Activated gamma-delta T cell treated with anti-CD3 and anti-CD28 coated beads, Interleukin-2, amount 50 U/mL, for 16 hours (primary cell): ENCODE measurements at places on chromosomes 3 and 15.

- no peak for DNase-seq
Observed at GRCh38 chr15:65869954-65870871, 922 bp downstream of the RAB11A start.

DNA sequence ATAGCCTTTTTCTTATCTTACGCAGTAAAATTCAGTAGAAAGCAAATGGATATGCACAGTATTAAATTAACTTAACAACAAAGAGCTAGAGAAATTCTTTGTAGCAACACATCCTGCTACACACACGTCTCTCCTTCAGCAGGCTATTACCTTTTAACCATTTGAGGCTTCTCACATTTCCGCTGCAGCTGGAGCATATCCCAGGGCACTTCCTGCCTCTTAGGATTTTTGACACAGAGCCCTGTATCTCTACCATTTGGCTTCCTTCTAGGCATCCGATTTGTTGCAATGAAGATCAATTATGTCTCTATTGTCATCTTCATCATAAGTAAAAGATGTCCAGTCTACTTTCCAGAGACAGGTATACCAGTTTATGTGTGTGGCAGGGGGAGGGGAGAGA, 292.4 kb upstream of the CBLB start:
- DNase-seq, result no peak

DNA sequence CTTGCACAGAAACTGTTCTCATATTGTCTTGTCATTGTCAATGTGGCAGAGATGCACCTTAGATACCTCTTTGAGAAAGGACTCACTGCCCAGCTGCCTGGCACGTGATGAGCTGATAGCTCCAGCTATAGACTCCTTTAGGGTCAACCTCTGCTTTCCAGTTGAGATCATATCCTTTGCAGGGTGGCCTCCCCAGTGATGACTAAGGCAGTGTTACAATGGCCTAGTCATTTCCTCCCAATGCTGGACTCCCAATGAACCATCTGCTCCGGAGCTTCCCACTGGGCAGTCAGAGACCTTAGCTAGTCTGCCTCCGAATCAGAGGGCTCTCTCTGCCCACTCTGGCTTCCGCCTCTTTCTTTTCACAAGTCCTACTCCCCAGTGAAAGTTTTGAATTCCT, 79.5 kb downstream of the CHRD start:
- DNase-seq, result no peak

DNA sequence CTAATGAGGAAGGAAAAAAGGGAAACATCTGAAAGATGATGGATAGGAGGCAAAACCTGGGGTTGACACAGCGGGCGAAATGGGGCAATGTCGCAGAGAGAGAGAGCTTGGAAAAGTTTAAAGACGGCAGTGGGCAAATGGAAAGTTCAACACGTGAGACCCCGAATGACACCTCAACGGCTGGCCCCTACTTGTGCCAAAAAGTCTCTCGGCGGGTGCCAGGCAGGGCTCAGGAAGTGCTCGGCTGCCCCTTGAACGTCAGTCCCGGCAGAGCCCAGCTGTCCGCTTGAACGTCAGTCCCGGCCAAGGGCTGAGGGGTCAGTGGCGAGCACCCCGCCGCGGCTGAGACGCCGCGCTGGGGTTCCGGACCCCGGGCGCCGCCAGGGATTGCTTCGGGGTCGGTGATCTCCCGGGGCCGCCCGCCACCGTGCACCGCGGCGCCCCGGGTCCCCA, 658 bp downstream of the EOGT start:
- DNase-seq, result no peak

DNA sequence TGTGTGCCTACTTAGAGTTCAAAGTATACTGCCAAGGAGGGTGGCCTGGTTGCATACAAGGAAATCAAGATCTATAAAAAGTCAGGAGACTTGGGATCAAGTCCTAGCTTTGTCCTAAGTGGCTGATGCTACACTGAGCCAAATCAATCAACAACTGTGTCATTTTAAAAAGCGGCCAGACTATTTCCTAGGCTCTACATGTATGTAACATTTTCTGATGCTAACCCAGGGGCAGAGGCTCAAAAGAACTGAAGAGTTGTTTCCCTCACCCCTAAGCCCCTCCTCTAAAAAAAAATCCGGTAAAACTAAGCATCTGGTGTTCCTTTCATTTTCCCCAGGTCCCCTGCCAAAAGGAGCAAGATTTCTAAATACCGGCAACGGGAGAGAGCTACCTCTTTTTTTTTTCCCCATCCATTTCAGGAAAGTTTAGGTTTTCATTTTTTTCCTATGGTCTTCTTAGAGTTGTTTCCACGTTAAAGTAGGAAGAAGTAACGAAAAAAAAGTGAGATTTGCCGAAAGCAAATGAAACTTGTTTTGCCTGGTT, 18.8 kb upstream of the CHD2 start:
- no peak for DNase-seq

- no peak for DNase-seq
Observed at GRCh38 chr15:56207711-56208110, 36.0 kb downstream of the RFX7 start.

DNA sequence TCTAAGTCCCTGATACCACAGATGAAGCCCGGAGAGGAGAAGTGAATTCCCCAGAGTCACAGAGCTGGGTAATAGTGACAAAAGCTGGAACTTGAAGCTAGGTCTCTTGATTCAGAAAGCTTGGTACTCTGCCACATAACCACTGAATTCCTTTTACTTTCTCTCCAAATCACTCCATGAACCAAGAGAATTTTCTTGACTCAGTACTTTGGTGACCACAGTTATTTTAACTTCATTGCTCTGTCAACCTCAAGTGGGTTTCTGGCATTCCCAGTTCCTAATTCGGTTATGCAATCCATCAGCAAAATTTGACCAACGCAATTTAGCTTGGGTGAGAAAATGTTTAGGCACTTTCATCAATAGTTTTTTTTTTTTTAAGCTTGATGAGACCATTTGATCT, 61.0 kb upstream of the PPARG start:
- DNase-seq, result no peak

GRCh38 chr3:108251265-108251664, 29.0 kb upstream of the IFT57 start:
- no peak for DNase-seq

GRCh38 chr3:23262766-23263165, 59.6 kb downstream of the UBE2E2 start:
- DNase-seq, result no peak

GRCh38 chr15:80182611-80183261, 29.9 kb downstream of the FAH start:
- no peak for DNase-seq

DNA sequence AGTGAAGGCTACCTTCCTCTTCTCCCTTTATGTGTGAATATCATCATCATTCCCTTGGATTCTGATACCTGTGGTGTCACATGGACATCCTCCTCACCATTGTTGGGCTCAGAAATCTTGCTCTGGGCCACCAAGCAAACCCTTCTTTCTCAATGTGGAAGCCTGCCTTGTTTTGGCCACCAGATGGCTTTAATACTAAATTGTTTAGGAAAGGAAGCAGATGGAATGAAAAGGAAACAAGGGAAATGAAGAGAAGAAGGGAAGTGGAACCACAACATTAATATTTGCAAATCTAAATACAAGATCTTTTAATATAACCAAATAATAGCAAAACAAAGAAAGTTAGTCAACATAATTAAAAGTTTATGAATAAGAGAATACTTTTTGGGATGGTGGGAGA, 14.0 kb downstream of the FAM227B start:
- no peak for DNase-seq

- no peak for DNase-seq
Observed at GRCh38 chr15:53976844-53977392, 1.3 kb upstream of the UNC13C start.

GRCh38 chr15:90004671-90005070, 3.5 kb downstream of the ZNF710 start:
- DNase-seq, result no peak

DNA sequence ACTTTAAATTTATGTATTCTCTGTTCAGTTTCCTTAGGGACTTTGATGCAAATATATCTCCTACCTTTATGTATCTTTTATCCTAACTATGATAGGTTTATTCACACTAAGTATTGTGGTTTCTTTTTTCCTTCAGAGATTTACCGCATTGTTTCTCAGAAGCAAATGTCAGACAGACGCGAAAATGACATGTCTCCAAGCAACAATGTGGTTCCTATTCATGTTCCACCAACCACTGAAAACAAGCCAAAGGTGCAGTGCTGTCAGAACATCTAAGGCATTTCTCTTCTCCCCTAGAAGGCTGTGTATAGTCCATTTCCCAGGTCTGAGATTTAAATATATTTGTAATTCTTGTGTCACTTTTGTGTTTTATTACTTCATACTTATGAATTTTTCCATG, 18.3 kb downstream of the RAB11A start:
- DNase-seq, result no peak

DNA sequence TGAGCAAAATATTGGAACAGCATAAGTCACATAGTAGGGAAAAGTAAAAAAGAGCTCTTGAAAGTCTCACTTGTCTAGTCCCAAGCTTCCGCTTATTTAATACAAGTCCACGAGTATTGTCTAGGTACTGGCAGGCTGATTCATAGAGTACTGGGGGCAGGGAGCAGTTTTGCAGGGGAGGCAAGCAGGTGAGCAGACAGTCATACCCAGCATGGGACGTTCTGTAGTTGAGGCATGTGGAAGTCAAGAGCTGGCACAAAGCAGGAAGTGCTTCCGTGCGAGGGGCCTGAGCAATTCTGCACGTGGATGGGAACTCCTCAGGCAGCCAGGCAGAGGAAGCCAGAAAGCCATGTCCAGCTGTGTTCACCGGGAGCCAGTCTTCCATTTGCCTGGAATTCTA, 287.6 kb downstream of the EPHB1 start:
- no peak for DNase-seq

DNA sequence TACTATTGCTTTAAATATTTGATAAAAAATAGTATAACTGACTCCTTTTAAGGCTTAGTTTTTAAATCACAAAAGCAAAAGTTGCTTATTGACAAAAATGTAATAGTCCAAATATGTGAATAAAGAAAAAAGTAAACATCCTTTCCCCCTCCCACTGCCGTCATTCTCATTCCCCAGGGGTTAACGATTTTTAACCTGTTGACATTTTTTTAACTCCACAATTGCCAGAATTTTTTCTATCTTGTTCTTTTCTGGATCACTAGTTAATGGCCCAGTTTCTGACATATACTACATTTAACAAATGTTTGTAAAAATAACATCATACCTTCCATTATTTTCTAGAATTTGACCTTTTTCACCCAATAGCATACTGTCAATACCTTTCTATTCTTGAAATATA, 60.6 kb upstream of the TCF12 start:
- DNase-seq, result no peak

DNA sequence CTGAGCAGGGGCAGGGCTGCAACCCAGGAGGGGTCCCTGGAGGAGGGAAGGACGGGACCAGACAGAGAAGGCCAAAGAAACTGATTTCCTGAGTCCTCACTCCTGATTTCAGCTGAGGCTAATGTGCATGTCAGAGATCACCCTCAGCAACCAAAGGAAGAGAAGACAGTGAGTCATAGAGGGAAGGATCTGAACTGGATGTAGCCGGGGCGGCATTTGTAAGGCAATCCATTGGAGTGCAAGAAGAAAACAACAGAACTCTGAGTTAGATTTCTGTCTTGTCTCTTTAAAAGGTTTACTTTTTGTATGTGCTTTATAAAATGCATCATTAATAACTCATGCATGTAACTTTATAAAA, 105.3 kb upstream of the AGBL1 start:
- DNase-seq, result no peak

- DNase-seq, result no peak
Observed at GRCh38 chr3:171307046-171307585, 153.1 kb downstream of the TNIK start.

GRCh38 chr3:120435621-120436020, 15.2 kb downstream of the FSTL1 start:
- no peak for DNase-seq

DNA sequence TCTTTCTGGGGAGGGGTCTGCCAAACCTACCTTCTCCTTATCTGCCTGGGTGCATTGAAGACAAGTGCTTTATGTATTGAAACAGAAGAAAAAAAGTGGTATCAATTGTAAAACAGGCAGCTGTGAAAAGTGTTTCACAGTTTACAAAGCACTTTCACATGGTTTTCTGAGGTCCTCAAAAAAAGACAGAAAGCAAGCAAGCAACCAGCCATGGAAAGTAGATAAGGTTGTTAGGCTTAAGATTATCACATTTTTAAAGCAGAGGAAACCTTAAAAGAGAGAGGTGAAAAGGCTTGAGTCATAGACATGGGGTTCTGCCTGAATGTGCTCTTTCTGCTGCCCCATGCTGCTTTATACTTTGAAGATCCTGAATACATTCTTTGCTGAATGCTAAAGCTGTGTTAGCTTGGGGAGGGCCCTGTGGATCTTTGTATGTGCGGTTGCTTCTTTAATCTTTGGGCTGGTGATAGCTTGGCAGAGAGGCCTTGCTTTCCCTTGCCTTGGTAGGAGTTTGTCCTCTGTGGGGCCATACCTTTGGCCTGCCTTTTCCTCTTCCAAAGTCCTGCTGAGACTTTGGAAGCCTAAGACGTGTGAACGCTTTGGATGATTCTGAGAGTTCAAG, 2.6 kb downstream of the SMAD3 start:
- no peak for DNase-seq

DNA sequence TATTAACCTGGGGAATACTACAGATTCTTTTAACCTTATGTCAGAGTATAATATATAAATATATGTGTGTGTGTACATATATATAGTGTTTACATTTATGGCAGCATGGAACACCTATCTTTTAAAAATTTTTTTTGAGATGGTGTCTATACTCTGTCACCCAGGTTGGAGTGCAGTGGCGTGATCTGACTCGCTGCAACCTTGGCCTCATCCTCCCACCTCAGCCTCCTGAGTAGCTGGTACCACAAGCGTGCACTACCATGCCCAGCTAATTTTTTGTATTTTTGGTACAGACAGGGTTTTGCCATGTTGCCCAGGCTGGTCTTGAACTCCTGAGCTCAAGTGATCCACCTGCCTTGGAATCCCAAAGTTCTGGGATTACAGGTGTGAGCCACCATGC, 18.5 kb upstream of the ERICH6 start:
- DNase-seq, result no peak

- no peak for DNase-seq
Observed at GRCh38 chr15:90813796-90814190, 54.6 kb upstream of the FURIN start.

DNA sequence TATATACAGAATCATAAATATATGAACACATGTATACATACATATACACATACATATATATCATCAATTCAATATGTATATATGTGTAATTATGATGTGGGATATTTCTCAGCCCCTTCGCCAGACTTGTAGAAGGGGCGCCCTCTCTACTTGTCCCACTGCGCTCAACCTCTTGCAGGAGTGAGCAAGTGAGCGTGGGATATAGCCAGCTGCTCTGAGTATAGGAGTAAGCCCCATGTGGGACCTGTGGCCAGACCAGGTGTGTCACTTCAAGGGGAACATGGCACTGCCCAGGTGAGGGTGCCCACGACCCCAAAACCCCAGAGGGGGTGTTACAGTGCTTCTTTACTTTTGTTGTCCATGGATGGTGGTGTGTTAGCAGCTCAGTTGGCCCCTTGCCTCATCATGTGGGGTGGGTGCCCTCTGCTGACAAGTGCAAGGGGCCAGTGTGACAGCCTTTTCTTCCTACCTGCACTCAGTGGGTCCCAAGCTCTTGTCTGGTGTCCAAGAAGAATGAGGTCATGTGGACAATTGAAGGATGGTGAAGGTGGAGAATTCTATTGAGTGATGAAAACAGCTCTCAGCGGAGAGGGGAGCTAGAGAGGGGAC, 304.1 kb downstream of the UNC13C start:
- no peak for DNase-seq

GRCh38 chr3:38154625-38155255, 10.6 kb upstream of the OXSR1 start:
- DNase-seq, result no peak
